ENCODE measurements at places on chromosomes 7 and 10.

- DNase-seq = no peak
Measured at GRCh38 chr10:110410329-110411046, 87.2 kb upstream of the DUSP5 start.

DNA sequence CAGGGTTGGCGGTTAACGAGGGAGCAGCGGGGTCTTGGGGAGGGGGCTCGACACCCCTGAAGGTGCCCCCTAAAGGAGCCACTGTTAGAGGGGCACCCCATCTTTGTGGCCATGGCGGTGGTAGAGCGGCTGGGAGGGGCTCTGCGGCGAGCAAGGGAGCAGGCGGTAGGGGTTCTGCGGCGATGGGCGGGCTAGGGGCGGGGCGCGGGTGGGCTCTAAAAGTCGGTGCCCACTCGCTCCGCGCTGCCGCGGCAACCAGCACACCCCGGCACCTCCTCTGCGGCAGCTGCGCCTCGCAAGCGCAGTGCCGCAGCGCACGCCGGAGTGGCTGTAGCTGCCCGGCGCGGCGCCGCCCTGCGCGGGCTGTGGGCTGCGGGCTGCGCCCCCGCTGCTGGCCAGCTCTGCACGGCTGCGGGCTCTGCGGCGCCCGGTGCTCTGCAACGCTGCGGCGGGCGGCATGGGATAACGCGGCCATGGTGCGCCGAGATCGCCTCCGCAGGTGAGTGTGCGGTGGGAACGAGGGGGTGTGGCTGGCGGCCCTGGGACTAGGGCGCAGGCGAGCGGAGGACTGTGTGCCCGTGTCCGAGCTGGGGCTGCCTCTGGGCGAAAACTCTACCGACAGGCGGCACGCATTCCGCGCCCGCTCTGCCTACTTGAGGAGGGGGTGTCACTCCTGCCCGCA lies at the start of gene MEST:
MEST (plus strand) TSS at position 245 of the 682 bp plus-strand sequence; CDS start at position 474, 229 bp downstream.
- DNase-seq = peak; percentile 25

- DNase-seq = peak; percentile 6
Measured at GRCh38 chr7:95871075-95871848, 98.9 kb downstream of the DYNC1I1 start.

- DNase-seq = peak; percentile 73
Measured at GRCh38 chr7:727104-727805, at the start of gene PRKAR1B. PRKAR1B (minus strand) TSS chr7:727281; CDS start chr7:711505, 15,776 bp downstream.

Data from stimulated activated CD4-positive, alpha-beta T cell treated with anti-CD3 and anti-CD28 coated beads, Interleukin-15, amount 100 ng/mL, for 24 hours (primary cell).